CD4-positive, CD25-positive, alpha-beta regulatory T cell (primary cell): ENCODE measurements at places on chromosomes 3 and 15. TPM values are rescaled to one million over a fixed set of nuclear protein-coding genes. Genes with fewer than 3 reads are reported as not detected.

DNA sequence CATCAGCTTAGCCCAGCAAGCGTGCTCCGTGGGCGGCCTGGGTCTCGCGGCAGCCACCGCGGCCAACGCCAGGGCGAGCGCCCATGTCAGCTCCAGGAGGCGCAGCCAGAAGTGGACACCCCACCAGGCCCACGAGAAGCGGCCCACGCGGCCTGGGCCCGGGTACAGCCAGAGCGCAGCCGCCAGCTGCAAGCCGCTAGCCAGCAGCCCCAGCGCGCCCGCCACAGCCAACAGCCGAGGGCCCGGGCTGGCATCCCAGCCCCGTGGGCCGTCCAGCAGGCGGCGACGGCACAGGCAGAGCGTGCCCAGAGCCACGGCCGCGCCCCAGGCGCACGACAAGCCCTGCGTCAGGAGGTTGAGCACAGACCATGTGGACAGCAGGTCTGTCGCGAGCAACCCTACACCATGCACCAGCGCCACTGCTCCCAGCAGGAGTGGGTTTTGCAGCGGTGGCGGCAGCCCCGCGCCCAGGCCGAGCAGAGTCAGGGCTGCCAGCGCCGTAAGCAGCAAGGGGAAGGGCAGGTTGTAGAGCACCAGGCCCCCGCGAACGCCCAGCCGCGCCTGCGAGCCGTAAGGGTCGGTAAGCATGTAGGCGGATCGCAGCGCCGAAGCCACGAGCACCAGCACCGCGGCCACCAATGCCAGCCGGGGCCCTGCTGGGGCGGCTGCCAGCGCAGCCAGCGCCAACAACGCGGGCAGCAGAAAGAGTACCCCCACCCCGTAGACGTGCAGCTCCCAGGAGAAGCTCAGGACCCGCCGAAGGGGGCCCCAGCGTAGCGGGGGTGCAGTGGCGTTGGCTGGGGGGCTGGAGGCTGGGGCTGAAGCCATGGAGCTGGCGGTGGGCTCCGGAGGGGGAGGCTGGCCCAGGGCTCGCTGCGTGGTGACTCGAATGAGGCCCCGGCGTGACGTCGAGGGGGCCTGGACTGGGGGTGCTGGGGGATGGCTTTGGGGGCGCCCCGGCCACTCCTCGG, 4.9 kb downstream of the PRRT3 start:
- DNase-seq: no peak

- DNase-seq: no peak
These were observed 121.7 kb upstream of the DLG1 start for GRCh38 chr3:197420115-197420514.

GRCh38 chr3:43024181-43024885, 45.2 kb downstream of the GASK1A start:
- no peak for DNase-seq

DNA sequence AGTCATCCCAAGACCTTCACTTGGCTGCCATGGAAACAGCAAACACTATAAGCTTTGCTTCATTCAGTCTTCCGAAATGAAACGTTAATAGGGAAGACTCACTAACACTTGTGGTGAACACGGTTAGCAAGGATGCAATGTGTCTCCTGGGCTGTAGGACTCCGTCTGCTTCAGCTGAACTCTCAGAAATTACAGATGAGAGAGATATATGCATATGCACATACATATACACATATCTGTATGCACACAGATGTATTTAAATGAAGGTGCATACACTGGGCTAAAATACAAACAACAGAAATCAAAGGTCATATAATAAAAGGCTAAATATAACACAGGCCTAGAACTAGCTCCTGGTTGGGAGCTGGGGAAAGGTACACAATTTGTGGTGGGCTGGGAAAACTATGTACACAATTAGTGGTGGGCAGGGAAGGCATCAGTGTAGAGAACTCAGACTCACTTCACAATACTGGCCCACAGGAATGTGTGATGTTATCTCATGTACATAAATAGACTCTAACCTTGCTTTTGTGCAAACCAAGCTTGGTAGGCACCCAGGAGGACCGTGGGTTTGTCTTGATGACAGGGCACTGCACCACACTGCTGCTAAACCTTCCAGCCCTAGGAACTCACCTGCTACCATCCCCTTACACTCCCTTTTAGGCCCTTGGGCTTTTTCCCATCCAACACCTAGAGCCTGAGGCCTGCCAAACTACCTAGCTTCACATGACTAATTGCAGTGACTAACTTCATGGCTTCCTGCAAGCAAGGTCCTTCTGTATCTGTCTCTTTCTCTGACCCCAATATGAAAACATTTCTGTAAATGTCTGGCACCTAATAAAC, 873.1 kb downstream of the NSUN3 start:
- DNase-seq: no peak

GRCh38 chr15:43325039-43325684, 5.2 kb downstream of the LCMT2 start:
- DNase-seq: no peak

GRCh38 chr15:42404461-42405235, 45.3 kb downstream of the CAPN3 start:
- DNase-seq: no peak

Gene PDCD6IP
- total RNA-seq: 178 TPM

Gene KLHL40
- total RNA-seq: not detected

Gene ATP13A5
- total RNA-seq: not detected
